ENCODE measurements at places on chromosomes 16 and 17. TPM values are rescaled to one million over a fixed set of nuclear protein-coding genes. Genes with fewer than 3 reads are reported as not detected.

Gene IL32
- total RNA-seq = 32.9 TPM

Gene KRTAP2-2
- total RNA-seq = not detected

- no peaks in the 10 kb centered on the region for H3K36me3 ChIP-seq
- H3K4me1 ChIP-seq = peaks cover 7% of the 10 kb centered on the region
- H3K27ac ChIP-seq = no peak overlapping the region
These were observed 2.3 kb downstream of the BEAN1 start for GRCh38 chr16:66429290-66429962.

DNA sequence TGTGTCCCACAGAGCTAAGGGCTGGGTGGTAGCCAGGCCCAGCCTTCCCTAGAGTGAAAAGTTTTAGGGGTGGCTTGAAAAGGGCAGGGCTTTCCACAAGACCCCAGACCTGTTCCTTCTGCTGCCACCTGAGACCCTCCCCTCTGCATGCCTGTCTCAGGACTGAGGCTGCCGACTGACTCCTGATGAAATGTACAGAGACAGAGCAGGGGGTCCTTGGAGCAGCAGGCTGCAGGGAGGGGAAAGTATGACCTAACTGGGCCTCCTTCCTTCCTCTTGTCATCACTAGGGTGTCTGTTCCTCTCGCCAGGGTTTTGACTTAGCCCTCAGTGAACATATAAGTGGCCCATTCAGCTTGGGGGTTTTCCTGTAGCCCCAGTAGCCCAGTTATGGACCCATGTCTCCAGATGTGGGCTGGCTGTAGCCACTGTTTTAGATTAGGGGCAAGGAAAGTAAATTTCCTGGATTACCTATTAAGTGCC, 14.9 kb upstream of the NFATC3 start:
- H3K4me1 ChIP-seq = peaks cover 13% of the 10 kb centered on the region
- no peaks in the 10 kb centered on the region for H3K27me3 ChIP-seq
- DNase-seq = no peak

DNA sequence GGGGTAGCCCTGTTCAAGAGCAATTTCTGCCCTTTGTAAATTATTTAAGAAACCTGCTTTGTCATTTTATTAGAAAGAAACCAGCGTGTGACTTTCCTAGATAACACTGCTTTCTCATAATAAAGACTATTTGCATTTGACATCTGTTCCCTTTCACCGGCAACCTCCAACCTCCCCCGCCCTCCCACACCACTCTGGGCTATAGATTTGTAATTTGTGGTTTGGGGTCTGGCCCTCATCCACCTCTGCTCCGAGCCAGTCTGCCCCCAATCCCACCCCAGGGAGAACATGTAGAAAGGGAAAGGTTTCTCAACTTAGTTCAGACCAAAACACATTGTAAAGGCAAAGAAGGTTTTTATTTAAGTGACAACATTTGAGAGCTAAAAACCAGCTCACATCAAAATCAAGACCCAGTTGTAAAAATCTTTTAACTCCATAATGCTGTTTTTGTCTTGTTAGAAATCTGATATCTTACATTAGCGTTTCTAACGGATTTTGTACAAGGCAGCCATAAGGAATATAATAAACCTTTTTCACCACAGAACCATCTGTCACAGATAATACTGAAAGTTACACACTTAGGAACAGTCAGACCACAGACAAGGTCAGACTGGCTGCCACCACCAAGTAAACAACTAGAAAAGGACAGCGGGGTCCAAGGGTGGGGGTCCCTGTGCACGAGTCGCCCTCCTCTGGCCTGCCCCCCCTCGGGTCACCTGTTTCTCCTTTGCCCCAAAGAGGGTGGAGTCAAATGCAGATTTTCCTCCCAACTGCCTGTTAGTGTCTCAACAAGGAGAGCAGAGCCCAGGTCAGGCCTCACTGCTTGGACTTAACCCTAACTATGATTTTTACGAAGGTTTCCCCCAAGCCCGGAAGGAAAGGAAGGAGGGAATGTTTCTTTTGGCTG, 6.9 kb downstream of the PIMREG start:
- no peak overlapping the region for H3K27ac ChIP-seq
- no peak overlapping the region for H3K4me3 ChIP-seq
- H3K4me1 ChIP-seq = peaks cover 7% of the 10 kb centered on the region
- H3K36me3 ChIP-seq = no peaks in the 10 kb centered on the region
- no peak for DNase-seq
- H3K27me3 ChIP-seq = no peaks in the 10 kb centered on the region

- H3K36me3 ChIP-seq = no peaks in the 10 kb centered on the region
- no peak overlapping the region for H3K4me3 ChIP-seq
- no peak overlapping the region for H3K27ac ChIP-seq
- DNase-seq = no peak
- no peaks in the 10 kb centered on the region for H3K4me1 ChIP-seq
- H3K27me3 ChIP-seq = no peaks in the 10 kb centered on the region
These were observed 113.7 kb upstream of the IRX3 start for GRCh38 chr16:54400261-54400660.

- no peaks in the 10 kb centered on the region for H3K27me3 ChIP-seq
- no peaks in the 10 kb centered on the region for H3K4me1 ChIP-seq
- no peaks in the 10 kb centered on the region for H3K36me3 ChIP-seq
- H3K27ac ChIP-seq = no peak overlapping the region
- no peak overlapping the region for H3K4me3 ChIP-seq
- no peak for DNase-seq
These were observed 10.5 kb upstream of the ZNF500 start for GRCh38 chr16:4777339-4778049.

DNA sequence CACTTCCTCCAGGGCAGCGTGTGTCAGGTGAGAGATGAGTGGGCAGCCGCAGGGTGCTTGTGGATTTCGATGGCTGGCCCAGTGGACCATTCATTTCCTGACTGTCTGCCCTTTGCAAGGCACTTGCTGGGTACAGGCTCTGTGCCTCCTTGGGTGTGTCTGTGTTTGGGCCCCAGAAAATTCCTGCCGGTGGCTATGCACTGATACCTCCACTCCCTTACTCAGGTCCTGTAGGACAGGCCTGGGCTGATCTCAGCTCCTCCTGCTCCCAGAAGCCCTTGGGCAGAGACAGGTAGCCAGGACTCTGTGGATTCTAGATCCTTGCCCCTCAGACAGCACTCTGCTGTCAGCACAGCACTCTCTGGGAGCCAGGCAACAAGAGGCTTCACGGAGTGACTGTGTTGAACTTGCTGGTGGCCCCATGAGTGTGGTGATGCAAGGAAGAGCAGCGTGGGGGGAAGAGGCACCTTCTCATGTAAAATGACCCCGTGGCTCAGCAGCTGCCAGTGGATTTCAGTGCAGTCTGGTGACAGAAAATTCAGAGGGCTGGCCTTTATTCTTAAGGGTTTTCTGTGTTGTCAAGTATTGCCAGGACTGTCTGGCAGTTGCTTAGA, 29.0 kb downstream of the PGS1 start:
- no peak overlapping the region for H3K4me3 ChIP-seq
- DNase-seq = no peak
- no peak overlapping the region for H3K27ac ChIP-seq
- H3K36me3 ChIP-seq = peaks cover 63% of the 10 kb centered on the region
- peaks cover 11% of the 10 kb centered on the region for H3K4me1 ChIP-seq
- no peaks in the 10 kb centered on the region for H3K27me3 ChIP-seq

GRCh38 chr17:56715613-56716357, 117.9 kb downstream of the C17orf67 start:
- no peak overlapping the region for H3K27ac ChIP-seq
- peak; percentile 87 for DNase-seq
- H3K4me1 ChIP-seq = no peaks in the 10 kb centered on the region
- no peaks in the 10 kb centered on the region for H3K36me3 ChIP-seq

GRCh38 chr16:72783716-72784318, 264.1 kb downstream of the ZFHX3 start:
- H3K36me3 ChIP-seq = no peaks in the 10 kb centered on the region
- no peak overlapping the region for H3K27ac ChIP-seq
- no peaks in the 10 kb centered on the region for H3K27me3 ChIP-seq
- peaks cover 22% of the 10 kb centered on the region for H3K4me1 ChIP-seq

DNA sequence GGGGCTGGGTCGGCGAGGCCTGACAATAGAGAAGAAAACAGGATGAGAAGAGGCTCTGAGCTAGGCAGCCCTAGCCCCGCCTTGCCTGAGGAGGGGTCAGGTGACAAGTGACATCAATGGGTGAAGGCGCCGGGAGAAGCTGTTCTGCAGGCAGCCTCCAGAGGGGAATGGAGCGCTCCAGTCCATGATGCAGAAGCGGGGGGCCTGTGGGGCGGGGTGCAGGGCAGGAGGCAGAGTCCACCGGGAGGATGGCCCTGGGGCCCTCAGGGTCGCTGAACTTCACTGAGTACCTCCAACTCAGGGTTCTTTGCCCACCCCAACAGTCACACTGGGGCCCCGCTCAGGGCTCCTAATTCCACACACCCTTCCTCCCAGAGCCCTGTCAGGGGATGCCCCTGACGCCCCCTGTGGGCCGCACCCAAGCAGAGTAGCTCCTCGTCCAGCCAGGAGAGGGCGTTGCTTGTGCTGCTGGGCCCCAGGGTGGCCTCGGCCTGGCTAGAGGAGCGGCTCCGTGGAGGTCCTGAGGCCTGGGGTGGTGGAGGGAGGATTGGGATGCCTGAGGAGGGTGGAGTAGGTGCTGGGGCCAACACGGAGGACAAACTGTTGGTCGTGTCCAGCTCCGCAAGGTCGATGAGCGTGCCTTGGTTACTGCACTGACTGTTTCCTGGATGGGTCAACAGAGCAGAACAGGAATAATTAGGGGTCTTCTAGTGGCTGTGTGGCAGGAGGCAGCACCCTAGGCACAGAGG, 20.8 kb downstream of the GGA3 start:
- H3K4me3 ChIP-seq = no peak overlapping the region
- H3K4me1 ChIP-seq = no peaks in the 10 kb centered on the region
- H3K27me3 ChIP-seq = no peaks in the 10 kb centered on the region
- H3K27ac ChIP-seq = peak overlapping the region; percentile 70
- peaks cover 39% of the 10 kb centered on the region for H3K36me3 ChIP-seq

DNA sequence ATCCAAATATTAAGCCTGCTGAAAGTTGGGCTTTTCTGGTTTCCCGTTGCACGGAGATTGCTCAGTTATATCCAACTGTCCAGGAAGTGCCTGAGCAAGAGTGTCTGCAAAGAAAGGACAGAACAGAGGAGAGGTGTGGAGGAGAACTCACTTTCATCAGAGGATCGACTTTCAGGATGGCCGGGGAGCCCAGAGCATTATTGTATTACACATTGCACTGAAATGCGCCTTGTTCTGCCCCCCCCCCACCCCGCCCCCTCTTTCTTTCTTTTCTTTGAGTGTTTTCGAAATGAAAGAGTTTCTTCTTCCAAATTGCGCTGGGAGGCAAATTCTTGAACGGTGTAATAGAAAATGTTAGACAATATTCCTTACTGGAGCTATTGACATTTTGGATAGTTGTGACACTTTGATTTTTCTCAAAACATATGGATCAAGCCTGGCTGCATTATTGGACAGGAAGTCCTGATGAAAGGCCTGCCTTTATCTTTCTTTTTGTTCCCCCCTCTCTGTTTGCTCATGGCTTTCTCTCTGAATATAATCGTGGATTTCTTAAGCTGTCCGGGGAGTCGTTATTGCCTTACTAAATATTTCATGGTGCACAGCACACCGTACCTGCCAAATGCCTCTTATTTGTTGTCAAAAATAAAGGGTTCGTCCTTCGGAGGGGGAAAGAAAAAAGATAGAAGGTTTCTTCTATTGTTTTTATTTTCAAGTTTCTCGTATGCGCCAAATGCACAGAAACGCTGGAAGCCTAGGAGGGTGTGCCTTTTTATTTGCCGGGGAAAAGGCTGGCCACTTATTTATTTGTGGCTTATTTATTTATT, 110.8 kb downstream of the IRX3 start:
- H3K27me3 ChIP-seq = peaks cover 25% of the 10 kb centered on the region
- DNase-seq = no peak
- H3K27ac ChIP-seq = no peak overlapping the region

- H3K36me3 ChIP-seq = no peaks in the 10 kb centered on the region
- H3K27ac ChIP-seq = no peak overlapping the region
- no peaks in the 10 kb centered on the region for H3K27me3 ChIP-seq
- H3K4me1 ChIP-seq = peaks cover 22% of the 10 kb centered on the region
These were observed 6.0 kb downstream of the CIITA start for GRCh38 chr16:10883004-10883403.

DNA sequence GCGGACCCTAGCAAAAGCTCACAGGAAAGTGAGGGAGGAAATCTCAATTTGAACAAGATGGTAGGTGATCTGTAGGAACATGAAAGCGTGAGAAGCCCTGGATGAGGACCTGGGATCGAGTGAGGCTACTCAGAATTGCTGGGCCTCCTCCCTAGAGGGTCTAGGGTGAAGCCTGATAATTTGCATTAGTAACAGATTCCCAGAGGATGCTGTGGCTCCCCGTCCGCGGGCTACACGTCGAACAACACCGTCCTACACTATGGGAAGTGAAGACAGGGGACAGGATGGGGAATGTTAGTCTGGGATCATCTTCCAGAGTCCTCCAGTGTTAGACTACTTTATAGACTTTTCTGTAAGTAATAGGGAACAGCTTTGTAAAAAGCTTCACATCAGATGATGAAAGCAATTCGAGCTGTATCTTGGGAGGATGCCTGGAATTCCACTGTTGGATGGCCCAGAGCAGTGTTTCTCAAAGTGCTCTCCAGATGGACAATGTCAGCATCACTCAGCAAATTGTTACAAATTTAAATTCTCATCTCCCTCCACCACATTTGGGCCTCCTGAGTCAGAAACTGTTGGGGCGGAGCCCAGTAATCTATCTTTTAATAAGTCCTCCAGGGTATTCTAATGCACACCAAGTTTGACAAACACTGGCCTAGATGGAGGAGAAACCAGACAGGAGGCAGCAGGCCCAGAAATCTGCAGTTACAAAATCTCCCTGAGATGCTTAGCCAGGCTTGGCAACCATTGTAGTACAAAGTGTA, 6.5 kb downstream of the FNDC8 start:
- DNase-seq = no peak
- no peaks in the 10 kb centered on the region for H3K36me3 ChIP-seq
- no peak overlapping the region for H3K4me3 ChIP-seq
- H3K4me1 ChIP-seq = no peaks in the 10 kb centered on the region
- no peak overlapping the region for H3K27ac ChIP-seq

- H3K4me1 ChIP-seq = no peaks in the 10 kb centered on the region
- no peak for DNase-seq
- no peaks in the 10 kb centered on the region for H3K27me3 ChIP-seq
- H3K36me3 ChIP-seq = no peaks in the 10 kb centered on the region
- H3K27ac ChIP-seq = no peak overlapping the region
These were observed 480.2 kb upstream of the ERCC4 start for GRCh38 chr16:13439766-13440165.

DNA sequence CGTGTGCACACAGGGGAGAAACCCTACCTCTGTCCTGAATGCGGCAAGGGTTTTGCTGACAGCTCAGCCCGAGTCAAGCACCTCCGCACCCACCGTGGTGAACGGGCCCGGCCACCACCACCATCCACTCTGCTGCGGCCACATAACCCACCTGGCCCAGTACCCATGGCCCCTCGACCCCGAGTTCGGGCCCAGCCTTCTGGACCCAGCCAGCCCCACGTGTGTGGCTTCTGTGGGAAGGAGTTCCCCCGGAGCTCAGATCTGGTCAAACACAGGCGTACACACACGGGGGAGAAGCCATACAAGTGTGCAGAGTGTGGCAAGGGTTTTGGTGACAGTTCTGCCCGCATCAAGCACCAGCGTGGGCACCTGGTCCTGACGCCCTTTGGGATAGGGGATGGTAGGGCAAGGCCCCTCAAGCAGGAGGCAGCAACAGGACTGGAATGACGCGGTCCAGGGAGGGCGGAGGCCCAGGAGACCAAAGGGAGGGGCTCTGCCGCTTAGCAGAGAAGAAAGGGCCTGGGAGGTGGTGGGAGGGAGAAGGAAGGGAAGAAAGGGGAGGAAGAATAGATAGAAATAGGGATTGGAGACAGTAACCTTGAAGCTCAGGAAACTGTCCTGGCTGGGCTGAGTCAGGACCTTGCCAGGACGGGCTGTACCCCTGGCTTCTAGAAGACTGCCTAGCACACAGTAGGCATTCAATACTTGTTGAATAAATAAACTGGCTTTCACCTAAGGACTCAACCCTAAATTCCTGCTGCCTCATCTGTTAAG, 3.6 kb downstream of the ZNF48 start:
- H3K36me3 ChIP-seq = no peaks in the 10 kb centered on the region
- H3K27me3 ChIP-seq = no peaks in the 10 kb centered on the region
- H3K27ac ChIP-seq = no peak overlapping the region
- no peak overlapping the region for H3K4me3 ChIP-seq
- DNase-seq = no peak
- H3K4me1 ChIP-seq = peaks cover 47% of the 10 kb centered on the region
